ENCODE measurements at places on chromosomes 6 and 20.

DNA sequence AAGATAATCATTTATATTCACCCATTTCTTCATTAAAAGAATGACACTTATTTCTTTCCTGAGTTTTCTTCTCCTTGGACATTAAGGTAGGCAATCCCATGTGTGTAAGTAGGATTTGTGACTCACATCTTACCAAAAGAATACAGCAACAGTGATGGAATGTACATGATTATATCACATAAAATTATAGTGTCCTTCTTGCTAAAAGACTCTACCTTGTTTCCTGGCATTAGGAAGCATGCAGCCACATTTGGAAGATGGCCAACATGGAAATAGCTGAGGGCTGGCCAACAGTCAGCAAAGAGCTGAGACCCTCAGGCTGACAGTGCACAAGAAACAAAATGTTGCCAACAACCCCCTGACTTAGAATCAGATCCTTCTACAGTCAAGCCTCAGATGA, 327.9 kb upstream of the MARCKS start:
- no peak for DNase-seq

- no peak for DNase-seq
Observed at GRCh38 chr20:45014671-45015415, 48.5 kb downstream of the STK4 start.

- no peak for DNase-seq
Observed at GRCh38 chr6:44430326-44430725, 42.8 kb downstream of the CDC5L start.

- DNase-seq, result no peak
Observed at GRCh38 chr20:47237715-47238114, 118.8 kb downstream of the ZMYND8 start.

DNA sequence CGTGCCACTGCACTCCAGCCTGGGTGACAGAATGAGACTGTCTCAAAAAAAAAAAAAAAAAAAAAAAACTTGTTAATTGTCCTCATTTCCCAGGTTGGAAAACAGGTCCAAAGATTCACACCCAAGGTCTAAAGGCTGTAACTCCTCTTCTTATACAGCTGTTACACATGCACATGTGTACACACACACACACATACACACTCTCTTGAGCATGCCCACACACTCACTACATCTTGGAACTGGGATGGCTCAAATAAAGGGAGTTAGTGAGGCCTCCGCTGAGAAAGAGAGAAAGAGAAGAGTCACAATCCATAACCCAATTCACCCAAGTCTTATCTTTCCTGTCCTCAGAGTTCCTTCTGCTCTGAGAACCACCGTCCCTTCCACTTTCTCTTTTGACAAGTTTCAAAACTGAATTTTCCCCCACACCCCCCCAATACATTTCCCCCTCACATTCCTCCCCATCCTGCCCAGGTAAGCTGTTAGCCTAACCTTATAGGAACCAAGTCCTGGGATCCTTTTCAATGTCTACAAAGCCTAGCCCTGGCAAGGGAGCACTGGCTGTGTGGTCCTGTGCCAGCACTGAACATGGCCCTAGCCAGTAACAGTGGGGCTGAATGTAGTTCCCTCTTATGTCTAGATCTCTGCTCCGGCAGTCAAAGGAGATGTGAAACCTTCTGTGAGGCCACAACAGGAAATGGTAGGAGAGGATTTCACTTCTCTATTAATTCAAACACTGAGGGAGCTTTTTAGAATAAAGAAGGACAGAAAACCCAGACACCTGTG, 3.2 kb upstream of the HLA-DMB start:
- no peak for DNase-seq

GRCh38 chr6:145866456-145867396, 52.1 kb upstream of the FBXO30 start:
- DNase-seq, result no peak

DNA sequence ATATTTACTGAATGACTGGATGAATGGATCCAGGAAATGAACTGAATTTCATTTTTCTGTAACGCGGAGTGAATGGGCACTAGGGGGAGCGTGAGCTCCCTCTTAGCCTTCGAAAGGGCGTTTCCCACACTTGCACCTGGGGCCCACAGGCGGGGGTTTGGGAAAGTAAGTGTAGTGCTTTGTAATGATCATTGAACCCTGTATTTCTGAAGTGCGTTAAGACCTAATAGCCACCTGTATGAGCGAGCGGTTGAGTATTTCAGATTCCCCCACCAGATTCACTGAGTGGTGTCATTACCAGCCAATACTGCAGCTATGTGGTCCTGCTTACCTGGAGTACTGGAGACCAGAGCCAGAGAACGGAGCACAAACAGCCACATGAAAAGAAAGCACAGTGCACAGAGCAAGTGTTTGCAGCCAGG, 10.5 kb downstream of the SYTL3 start:
- DNase-seq, result no peak

GRCh38 chr6:148738946-148739821, 7.6 kb upstream of the UST start:
- no peak for DNase-seq

- DNase-seq, result no peak
Observed at GRCh38 chr6:165031502-165031901, 277.9 kb downstream of the C6orf118 start.

- no peak for DNase-seq
Observed at GRCh38 chr20:63648895-63649589, 4.2 kb downstream of the STMN3 start.

- DNase-seq, result no peak
Observed at GRCh38 chr6:21181866-21182265, 411.7 kb upstream of the SOX4 start.

DNA sequence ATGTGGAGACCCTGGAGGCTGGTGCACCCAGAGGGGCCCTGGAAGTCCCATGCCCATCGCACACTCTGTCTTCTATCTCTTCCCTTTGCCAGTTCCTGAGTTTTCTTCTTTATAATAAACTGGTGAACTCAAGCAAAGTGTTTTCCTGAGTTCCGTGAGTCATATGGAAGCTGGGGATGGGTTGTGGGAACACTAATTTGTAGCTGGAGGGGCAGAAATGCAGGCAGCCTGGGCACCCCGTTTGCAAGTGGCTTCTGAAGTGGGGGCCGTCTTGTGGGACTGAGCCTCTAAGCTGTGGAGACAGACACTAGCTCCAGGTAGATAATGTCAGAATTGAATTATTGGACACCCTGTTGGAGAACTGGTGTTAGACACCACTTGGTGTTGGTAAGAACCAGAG, 3.2 kb upstream of the PPP1R3G start:
- no peak for DNase-seq

- no peak for DNase-seq
Observed at GRCh38 chr20:3631534-3631933, 31.7 kb downstream of the GFRA4 start.

DNA sequence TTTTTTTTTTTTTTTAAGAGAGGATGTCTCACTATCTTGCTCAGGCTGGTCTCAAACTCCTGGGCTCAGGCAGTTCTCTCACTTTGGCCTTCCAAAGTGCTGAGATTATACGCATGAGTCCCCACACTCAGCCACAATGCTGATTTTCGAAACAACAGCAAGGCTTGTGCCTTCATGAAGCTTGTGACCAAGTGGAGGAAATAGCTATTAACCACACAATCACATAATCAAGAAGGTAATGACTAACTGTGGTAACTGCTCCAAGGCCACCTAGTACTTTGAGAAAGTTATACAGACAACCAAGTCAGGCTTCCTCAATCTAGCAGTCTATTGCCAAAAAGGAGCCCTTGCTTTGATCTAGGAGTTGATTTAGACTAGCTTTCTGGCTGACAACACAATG, 46.3 kb downstream of the SOD2 start:
- no peak for DNase-seq

- DNase-seq, result peak; percentile 19
Observed at GRCh38 chr6:3410385-3411360, 46.2 kb downstream of the SLC22A23 start.

- DNase-seq, result no peak
Observed at GRCh38 chr20:33160681-33161080, 7.3 kb upstream of the BPIFA2 start.

DNA sequence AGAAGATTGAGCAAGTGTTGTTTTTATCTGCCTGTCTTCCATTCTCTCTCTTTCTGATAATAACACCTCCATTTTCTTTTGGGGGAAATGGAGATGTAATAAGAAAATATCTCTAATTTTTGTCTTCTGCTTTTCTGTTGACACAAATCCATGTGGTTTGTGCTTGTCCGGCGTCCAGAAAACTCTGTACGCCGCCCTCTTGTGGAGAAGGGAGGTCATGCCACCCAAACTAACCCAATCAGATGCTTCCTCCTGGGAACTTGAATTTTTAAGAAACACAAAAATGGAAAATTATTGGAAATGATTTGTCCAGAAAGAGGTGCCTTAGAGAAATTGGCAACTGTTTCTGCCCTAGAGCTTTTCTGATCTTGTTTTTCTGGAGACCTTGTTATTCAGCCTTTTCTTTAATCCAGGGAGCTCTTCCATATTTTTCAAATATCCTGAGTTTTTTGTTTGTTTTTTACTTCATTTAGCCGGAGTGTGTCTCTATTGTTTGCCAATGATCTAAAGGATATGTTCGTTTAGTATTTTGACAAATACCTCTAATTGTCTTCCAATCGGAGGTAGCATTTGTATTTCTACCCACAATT, 17.8 kb upstream of the FNDC1 start:
- no peak for DNase-seq

GRCh38 chr6:4586469-4586859, 189.7 kb upstream of the CDYL start:
- DNase-seq, result no peak

DNA sequence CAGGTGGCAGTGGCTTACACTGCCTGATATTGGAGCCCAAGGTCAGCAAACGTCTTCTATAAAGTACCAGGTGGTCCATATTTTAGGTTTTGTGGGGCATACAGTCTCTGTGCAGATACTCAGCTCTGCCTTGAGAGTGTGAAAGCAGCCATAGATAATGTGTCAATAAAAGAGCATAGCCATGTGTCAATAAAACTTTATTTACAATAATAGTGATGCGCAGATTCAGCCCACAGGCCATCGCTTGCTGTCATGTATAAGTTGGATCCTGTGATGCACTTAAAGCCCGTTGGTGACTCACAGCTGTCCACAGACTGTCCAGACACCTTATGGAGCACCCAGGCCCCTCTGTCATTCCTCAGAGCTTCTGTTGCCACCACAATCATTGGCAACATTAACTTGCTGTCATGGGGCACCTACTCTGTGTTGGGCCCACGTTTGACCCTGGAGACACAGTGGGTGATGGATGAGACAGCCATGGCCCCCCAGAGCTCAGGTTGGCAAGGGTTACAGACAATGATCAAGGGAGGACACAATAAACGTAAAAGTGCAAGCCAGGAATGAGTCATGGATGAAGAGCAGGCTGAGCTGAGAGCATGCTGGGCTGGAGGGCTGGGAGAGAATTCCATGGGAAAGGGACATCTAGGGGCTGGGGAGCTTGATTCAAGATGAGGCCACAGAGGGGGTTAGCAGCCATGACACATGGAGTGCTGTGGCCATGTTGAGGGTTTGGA, 173.6 kb downstream of the TAF4 start:
- no peak for DNase-seq

DNA sequence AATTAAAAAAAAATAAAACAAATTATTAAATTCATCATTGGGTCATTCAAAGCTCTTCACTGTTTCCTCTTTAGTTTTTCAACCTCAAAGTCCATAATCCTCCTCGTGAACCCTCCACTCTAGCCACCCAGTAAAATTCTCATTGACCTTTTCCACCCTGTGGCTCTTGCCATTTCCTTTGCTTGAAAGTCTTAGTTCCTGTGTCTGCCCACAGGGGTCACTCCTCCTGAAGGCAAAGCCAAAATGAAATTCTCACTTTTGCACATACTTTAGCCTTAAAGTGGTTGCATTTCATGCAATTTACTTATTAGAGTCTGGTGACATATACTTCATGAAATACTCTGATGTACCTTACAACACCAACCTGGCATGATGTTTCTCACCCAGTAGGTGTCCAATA, 263.7 kb downstream of the BMP2 start:
- DNase-seq, result no peak

DNA sequence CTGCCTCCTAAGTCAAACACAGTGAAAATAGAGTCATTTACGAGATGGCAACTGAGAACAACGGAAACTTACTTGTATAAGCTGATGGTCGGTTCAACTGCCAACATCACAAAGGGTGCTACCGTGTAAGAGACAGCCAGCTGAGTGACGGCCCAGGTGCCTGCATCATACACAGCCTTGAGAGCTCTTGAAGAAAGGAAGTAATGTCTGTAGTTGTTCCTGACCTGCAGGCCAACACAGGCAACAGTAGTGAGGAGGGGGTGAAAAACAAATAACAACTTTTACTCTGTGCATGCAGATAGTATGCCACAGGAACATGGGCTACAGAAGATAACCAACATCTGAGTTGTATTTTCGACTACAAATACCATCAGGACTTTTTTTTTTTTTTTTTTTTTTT, 102.7 kb downstream of the MBOAT1 start:
- DNase-seq, result no peak

- DNase-seq, result no peak
Observed at GRCh38 chr6:110067837-110068591, 89.9 kb downstream of the GPR6 start.

DNA sequence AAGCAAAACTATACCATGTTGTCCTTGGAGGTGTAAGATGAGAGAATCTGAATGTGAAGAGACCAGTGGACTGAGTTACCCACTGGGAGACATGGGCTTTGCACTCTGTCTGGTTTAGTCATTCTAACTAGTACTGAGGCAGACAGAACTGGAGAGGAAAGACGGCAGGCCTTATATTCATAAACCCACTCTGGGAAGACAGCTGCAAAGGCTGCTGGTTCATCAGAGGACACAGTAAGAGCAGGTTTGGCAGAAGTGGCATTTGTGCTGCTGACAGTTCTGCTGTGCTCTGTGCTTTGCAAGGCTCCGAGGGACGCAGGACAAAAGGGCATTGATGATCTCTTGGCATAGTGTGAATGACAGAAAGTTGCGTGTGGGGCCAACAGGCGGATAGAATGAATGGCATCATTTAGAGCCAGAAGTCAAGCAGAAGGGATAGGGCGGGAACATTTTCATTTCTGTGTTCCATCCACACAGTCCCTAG, 142.3 kb upstream of the TENT5A start:
- DNase-seq, result no peak

DNA sequence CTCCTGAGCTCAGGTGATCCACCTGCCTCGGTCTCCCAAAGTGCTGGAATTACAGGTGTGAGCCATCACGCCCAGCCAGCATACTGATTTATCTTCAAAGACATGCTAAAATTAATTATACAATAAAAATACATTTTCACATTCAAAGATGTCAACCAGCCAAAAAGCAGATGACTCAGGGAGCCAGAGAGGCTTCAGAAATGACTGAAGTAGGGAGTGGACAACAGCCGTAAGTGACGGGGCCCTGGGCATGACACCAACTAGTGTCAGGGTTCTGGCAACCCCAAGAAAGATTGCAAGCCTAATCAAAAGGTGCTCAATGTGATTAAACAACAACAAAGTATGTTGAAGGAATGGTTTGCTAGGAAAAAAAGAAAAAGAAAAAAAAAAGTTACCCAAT, 28.4 kb downstream of the GPLD1 start:
- no peak for DNase-seq

- no peak for DNase-seq
Observed at GRCh38 chr6:12654107-12654506, 62.5 kb upstream of the PHACTR1 start.

All from stimulated activated CD4-positive, alpha-beta T cell treated with anti-CD3 and anti-CD28 coated beads, Interleukin-15, amount 100 ng/mL, for 1 hour (primary cell).